ENCODE measurements at places on chromosomes 5 and 9.

- DNase-seq: no peak
Measured at GRCh38 chr5:88787856-88788255, 95.1 kb downstream of the MEF2C start.

DNA sequence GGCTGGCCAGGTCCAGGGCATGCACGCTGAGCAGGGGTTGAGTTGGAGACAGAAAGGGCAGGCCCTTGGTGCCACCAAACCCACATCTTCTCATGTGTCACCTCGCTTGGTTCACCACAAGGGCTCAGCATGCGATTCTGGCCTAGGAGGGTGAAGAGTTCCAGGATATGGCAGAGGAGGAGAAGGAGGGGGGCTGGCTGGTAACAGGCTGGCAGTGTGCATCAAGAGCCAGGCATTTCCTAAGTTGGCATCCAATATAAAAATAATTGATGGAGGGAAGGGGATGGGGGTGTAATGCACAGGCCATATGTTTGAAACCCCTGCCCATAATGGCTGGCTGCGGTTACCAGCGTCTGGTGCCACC lies 255.6 kb downstream of the NFIB start:
- DNase-seq: no peak

DNA sequence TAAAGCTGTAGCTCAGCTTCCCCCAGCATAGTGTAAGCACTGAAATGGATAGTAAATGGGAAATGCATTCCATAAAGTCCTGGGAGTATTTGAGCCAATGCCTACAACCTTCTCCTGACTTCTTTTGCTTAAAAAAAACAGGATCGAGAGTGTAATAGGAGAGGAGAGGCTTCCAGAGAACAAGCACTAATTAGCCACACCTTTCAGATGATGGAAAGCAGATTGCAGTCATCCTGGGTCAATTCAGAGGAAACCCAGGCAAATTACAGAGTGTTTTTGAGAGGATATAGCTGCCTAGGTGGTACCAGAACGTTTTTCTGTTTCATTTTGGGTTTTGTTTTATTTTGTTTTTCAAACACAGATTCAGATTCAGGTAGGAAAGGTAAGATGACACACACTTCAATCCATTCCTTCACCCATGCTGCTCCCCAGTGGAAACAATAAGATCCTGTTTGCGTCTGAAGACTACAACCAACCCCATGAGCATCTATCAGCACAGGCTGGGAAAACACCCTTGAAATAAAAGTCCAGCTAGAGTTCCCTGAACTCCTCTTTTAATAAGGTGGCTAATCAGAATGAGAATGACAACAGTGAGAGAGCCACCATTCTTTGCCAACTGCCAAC lies 95.6 kb downstream of the RFK start:
- DNase-seq: no peak

GRCh38 chr9:83336706-83337105 lies 201.5 kb downstream of the FRMD3 start:
- no peak for DNase-seq

DNA sequence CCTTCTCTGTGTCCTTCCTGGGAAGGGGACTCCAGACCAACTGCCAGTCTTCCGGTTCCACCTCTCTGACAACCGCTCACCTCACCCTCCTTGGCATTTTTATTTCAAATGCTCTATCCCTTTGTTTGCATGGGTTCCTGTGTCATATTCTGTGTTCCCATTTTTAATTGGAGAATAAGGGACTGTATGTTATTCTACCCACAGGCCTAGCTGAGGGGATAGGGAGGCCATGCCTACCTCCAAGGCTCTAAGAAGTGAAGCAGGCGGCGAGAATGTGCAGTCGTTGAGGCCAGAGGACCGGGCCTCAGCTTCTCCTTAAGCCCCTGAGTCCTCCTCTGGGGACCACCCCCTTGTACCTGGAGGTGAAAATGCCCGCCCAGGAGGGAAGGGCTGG lies 936 bp upstream of the WDR5 start:
- DNase-seq: no peak

GRCh38 chr9:108083160-108083750 lies 593.7 kb upstream of the KLF4 start:
- DNase-seq: no peak

GRCh38 chr9:6873857-6874256 lies 116.1 kb downstream of the KDM4C start:
- DNase-seq: no peak

DNA sequence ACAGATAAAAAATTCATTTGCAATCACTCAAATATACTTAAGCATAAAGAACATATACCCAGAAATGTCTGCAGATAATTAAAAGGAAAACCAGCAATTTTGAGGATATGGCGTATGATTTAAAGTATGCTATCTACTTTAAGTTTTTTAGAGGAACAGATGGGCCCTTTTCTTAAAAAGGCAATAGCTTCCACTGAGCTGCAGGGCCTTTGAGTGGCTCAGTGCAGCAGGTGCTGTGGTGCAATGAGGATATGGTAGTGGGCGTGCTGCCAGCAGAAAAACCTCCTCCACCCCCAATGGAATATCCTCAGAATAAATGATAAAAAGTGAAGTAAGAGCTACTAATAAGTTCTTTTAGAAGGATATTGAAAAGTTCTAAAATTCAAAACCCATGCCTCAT lies 814.5 kb downstream of the MTRR start:
- no peak for DNase-seq

DNA sequence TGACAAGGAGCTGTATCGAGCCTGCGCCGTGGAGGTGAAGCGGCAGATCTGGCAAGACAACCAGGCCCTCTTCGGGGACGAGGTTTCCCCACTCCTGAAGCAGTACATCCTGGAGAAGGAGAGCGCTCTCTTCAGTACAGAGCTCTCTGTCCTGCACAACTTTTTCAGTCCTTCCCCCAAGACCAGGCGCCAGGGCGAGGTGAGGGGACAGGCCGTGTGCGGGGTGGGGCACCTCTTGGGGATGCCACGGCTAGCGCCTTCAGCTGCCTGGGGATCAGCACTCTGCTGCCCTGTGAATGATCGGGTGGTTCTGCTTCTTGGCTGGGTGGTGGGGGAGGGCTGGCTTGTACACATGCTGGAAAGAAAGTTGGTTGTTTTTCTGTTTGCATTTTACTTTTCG lies 1.7 kb downstream of the NELFB start:
- DNase-seq: no peak

- no peak for DNase-seq
Measured at GRCh38 chr5:1440098-1440493, 5.1 kb downstream of the SLC6A3 start.

- no peak for DNase-seq
Measured at GRCh38 chr9:38677660-38678303, 42.2 kb downstream of the FAM240B start.

DNA sequence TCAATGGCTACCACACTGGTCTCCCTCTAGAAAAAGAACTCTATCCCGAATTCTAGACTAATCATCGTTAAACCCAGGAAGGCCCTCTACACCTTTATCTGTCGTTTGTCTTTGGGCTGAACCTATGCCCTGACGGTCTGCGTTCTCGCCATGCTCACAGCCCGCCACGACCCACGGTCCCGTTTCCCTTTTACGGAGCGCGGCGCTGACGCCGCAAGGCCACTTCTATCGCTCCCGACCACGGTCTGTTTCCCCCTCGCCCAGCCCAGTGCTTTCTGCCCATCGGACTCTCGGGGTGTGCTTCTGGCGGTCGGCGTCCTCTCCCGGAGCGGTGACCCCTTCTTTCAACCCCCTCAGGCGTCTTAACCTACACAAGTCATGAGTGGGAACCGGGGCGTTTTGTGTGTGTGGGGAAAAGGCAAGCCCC lies 974 bp downstream of the C9orf40 start:
- DNase-seq: peak; percentile 8

GRCh38 chr5:133508845-133509741 lies 103.2 kb downstream of the FSTL4 start:
- no peak for DNase-seq

DNA sequence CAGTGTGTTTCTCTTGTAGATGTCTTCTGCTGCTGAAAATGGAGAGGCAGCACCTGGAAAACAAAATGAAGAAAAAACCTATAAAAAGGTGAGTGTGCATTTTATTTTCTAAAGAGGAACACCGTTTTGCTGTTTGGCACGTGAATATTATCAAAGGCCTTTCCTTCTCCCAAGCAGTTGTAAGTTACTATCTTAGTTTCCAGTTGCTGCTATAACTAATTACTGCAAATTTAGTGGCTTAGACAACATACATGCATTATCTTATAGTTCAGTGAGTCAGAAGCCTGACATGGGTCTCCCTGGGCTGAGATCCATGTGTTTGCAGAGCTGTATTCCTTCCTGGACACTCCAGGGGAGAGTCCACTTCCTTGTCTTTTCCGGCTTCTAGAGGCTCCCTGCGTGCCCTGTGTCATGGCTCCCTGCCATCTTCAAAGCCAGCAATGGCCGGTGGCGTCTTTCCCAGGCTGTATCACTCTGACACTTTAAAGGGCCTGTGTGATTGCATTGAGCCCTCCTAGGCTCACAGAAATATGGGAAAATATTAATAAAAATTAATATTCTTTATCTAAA lies 117.6 kb downstream of the PIP5K1B start:
- DNase-seq: no peak

DNA sequence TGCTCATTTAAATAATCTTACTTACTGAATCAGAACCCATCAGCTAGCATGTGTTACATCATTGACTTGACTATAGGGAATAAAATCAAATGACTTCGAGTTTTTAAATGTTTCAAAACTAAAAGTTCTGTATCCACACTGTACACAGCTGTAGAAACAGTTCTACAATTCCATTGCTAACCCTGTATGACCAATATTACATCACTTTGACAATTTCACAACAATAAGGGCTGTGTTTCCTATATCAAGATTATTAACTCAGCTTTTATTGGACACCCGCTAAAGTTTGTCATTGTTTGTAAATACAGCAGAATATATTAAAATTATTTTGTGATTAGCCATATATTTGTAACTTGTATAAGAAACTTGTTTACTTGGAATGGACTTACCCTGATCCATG lies 540.8 kb downstream of the PRELID2 start:
- no peak for DNase-seq

- DNase-seq: no peak
Measured at GRCh38 chr5:44384816-44385215, 4.4 kb downstream of the FGF10 start.

- DNase-seq: no peak
Measured at GRCh38 chr5:76850543-76851145, 830 bp downstream of the S100Z start.

DNA sequence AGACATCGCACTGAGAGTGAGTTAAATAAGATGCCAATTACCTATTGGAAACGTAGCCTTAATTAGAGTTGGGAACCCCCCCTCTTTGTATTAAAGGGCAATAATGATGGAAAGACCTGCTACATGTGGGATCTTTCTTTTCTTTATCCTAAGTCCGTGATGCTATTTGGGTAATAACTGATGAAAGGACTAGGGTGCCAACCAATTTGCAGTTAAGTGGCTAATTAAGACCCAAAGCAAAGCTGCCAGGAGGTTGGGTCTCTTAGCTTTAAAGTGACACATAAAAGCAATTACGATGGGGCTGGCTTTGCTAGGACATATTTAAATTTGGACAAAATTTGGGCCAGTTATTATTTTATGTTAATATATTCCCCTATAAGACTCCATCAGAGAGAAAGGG lies 728.8 kb downstream of the NR2F1-AS1 start:
- no peak for DNase-seq

All from T-helper 22 cell (primary cell).